ENCODE measurements at places on chromosomes 4 and X.

- DNase-seq, result peak; percentile 82
Measured at GRCh38 chr4:40307627-40308497, 27.3 kb upstream of the CHRNA9 start.

DNA sequence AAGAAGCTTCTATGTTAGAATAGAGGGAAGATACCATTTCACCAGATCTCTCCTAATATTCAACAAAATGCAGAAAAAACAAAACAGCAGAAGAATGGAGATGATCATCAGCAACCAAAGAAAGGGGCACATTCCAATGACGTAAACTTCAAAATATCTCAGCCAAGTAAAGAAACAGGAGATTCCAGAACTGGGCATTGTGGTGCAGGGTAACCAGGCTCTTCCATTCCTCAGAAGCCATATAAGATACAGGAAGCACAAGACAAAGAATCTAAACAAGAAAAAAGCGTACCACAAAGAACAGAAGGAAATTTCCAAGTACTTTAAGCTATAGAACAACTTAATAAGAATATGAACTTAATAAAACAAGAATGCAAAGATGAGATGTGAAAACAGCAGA is 6.9 kb upstream of the ARMCX4 start:
- no peak for DNase-seq

GRCh38 chrX:44903107-44903506 is 30.1 kb downstream of the KDM6A start:
- no peak for DNase-seq

DNA sequence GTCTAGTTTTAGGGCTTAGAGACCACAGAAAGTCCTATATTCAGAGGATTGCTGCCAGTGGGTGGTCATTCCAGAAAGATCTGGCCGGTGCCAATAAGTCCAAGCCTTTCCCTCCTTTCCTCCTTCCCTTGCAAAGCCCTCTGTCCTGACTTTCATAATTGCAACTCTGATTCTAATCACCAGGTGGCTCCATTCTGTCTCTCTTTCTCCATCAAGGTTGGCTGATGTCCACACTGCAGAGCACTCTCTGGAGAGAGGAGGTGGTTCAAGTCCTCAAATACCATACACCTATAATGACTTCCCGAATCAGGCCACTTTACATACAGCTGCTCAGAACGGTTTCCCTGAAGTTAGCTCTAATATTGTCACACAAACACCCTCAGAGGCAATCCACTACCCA is 22.4 kb upstream of the ARMCX4 start:
- peak; percentile 0 for DNase-seq

- no peak for DNase-seq
Measured at GRCh38 chrX:13843150-13843721, 26.3 kb upstream of the GPM6B start.

DNA sequence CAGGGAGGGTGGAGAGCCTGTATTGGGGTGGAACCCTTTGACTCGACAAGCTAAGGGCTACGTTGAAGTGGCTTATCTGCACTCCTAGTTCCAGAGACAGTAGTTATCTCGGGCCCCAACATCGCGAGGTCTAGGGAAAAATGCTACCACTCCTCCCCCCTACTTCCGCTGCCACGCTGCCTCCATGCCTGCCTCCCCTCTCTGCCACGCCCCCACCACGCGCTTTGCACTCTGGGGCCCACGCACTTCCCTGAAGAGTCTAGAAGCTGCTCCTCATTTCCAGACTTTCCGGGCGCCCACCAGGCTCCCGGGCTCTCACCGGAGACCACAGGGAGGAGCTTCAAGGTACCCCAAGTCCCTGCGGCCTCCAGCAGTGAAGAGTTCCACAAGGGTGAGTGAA is at the start of gene PASD1:
TSS of gene PASD1 (plus strand) at position 227 of the 400 bp plus-strand sequence. CDS start 37,879 bp downstream, outside the sequence.
- no peak for DNase-seq

GRCh38 chrX:97030947-97031346 is 147.2 kb downstream of the RPA4 start:
- no peak for DNase-seq

DNA sequence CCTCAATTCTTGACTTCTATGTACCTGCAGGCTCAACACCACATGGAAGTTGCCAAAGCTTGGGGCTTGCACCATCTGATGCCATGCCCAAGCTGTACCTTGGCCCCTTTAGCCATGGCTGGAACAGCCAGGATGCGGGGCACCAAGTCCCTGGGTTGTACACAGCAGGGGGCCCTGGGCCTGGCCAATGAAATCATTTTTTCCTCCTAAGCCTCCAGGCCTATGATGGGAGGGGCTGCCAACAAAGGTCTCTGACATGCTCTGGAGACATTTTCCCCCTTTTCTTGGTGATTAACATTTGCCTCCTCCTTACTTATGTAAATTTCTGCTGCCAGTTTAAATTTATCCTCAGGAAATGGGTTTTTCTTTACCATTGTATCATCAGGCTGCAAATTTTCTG is 1428.1 kb downstream of the C4orf33 start:
- no peak for DNase-seq

GRCh38 chr4:6824071-6824470 is 41.5 kb downstream of the KIAA0232 start:
- no peak for DNase-seq

- peak; percentile 74 for DNase-seq
Measured at GRCh38 chrX:24149351-24150050, at the start of gene ZFX. TSS of gene ZFX (plus strand) at chrX:24149729. CDS start at chrX:24172743, 23,014 bp downstream.

GRCh38 chr4:118752551-118752950 is 67.4 kb downstream of the METTL14 start:
- DNase-seq, result no peak

GRCh38 chrX:154002215-154002719 is 17.4 kb downstream of the IRAK1 start:
- DNase-seq, result peak; percentile 67

- no peak for DNase-seq
Measured at GRCh38 chr4:140691369-140691768, 64.8 kb downstream of the TBC1D9 start.

- DNase-seq, result no peak
Measured at GRCh38 chrX:42535233-42535632, 242.7 kb downstream of the PPP1R2C start.

GRCh38 chrX:148928811-148929210 is 428.4 kb downstream of the AFF2 start:
- no peak for DNase-seq

DNA sequence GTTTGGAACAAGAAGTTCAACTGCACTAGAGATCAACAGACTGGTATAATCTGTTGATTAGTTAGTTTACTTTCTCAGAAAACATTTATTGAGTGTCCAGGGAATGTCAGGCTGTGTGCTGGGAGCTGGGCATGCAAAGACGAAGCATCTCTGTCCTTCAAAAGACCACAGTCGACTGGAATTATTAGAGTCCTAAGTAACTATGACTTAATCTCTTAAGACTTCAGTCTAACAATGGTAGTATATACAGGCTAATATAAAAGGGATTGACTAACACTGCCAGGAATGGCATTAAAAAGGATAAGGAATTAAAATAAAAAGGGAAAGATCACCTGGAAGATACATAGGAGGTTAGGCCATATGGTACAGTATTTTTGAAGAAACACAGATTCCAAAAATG is 128.7 kb downstream of the WDFY3 start:
- no peak for DNase-seq

DNA sequence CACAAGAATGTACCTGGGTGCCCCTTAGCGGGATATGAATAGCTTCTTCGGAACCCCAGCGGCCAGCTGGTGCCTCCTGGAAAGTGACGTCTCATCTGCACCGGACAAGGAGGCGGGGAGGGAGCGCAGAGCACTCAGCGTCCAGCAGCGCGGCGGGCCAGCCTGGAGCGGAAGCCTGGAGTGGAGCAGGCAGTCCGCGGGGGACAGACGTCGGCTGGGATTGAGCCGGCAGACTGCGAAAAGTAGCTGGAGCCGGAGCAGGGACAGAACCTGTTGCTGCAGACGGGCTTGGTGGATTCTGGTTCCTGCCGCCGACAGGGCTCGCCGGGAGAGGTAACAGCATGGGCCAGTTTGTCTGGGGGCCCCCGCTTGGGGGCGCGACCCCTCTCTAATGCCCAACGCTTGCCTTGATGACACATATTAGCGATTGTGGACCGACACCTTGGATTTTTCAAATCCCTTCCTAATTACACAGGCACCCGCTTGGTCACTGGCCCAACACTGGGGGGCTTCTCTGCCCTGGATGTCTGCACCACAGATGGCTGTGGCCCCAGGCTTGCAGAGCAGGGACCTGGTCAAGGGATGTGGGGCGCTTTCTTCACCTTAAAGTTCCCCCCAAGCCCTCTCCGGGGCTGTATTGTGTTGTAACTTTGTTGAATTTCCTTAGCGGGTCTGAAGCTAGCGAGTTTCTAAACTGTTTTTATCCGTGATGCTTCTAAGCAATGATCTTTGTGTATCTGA is at the start of gene NPFFR2:
TSS of gene NPFFR2 (plus strand) at position 133 of the 741 bp plus-strand sequence. CDS start 96,592 bp downstream, outside the sequence.
- no peak for DNase-seq

GRCh38 chr4:3700736-3701135 is 65.4 kb upstream of the ADRA2C start:
- no peak for DNase-seq

- no peak for DNase-seq
Measured at GRCh38 chrX:56233682-56234081, 1.5 kb downstream of the KLF8 start.

DNA sequence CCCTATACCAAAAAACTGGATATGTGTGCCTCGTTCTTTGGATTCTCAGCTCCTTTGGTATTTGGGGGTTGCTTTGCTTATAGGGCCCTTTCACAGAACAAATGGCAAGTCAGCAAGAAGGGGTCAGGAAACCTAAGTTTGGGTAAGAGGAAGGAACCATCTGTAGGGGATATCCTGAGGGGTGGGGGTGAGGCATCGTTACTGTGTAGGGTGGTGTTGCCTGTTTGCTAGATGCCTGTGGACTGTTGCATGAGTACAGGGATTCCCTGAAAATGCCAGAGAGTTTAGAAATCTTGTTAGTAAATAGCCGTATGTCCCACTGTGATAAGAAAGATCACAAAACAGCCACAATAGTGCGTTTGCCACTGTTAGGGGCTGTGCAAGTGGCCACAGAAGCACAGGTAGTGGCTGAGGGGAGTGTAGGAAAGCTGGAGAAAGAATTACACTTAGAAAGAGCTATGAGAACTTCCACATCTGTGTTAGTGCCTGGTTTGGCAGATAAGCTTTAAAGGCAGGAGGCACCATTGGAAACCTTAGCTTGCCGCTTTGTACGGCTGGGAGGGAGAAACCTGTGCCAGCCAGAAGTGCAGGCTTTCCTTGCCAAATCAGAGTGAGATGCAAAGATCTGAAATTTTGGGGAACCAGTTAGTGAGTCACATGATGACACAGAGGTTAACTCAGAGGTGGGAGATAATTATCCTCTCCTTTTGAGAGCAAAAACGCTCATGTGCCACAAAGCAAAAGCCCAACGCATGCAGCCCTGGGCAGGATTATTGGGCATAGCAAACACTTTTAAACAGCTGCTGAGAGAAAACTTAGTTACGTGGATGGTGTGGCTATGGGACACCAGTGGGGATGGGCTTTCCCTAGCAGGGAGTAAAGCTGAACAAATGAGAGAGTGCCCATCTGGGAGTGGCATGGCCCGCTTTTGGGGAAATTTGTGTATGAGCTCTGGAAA is 343.7 kb downstream of the ARAP2 start:
- DNase-seq, result no peak

- DNase-seq, result no peak
Measured at GRCh38 chrX:110965409-110966090, 130.4 kb upstream of the PAK3 start.

GRCh38 chrX:119211649-119212014 is 24.5 kb upstream of the PGRMC1 start:
- no peak for DNase-seq

- DNase-seq, result no peak
Measured at GRCh38 chr4:80071604-80072227, 1.3 kb downstream of the ANTXR2 start.

- DNase-seq, result no peak
Measured at GRCh38 chrX:39047174-39047573, 245.9 kb downstream of the MID1IP1 start.

DNA sequence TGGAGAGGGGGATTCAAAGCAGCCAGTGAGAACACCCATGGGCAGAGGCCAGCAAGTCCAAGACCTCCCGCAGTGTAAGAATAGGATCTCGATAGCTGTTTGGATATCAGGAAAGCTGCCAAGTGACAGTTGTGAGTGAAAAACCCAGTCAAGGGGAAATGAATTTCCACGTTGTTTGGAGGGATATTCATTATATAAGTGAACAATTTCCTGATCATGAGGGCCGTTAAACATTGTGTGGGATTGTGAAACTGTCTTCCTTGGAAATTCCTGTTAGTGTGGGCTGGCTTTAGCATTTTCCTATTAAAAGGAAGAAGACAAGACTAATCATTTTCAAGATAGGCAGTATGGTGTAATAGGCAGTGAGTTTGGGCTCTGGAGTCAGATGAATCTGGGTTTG is 15.0 kb downstream of the CLDN2 start:
- no peak for DNase-seq

- no peak for DNase-seq
Measured at GRCh38 chr4:113148925-113149324, 99.5 kb downstream of the ANK2 start.

GRCh38 chrX:143296521-143296920 is 220.8 kb downstream of the SPANXN3 start:
- no peak for DNase-seq

DNA sequence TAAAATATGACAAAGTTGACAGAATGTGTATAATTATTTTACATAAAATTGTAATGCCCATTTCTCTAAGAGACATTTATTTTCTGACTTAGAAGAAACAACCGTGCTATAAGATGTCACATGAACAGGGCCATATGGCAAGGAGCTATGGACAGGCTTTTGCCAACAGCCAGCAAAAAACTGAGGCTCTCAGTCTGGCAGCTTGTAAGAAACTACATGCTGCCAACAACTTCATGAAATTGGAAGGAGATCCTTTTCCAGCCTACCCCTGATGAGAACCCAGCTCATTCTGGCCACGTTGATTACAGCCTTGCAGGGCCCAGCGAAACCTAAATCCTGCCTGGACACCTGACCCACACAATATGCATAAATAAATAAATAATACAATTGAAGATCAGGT is 250.3 kb upstream of the ARSJ start:
- DNase-seq, result no peak

GRCh38 chr4:17096692-17097091 is 198.2 kb upstream of the LDB2 start:
- DNase-seq, result no peak

DNA sequence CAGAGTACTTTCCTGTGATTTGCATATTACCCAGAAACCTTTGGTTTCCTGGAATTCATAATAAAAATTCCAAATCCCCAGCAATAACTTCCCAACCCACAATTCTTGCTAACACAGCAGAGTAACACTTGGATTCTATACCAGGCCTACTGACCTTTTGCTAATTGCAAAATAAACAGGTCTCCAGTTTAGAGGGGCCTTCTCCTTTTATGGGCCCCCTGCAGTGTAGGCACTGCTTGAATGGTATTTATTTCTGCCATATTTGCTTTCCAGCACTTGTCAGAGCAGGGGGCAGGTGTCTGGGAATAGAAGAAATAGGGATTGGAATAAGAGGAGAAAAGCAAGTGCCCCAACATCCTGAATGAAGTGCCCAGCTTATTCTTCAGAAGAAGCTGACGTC is 25.3 kb upstream of the GPC3 start:
- DNase-seq, result no peak

- DNase-seq, result no peak
Measured at GRCh38 chr4:59341506-59341905, 1858.6 kb upstream of the ADGRL3 start.

- no peak for DNase-seq
Measured at GRCh38 chr4:71361476-71361875, 22.7 kb downstream of the SLC4A4 start.

Data from CD4-positive, alpha-beta T cell treated with Interleukin-21 for 1 hour (primary cell).